ENCODE measurements at places on chromosomes 4 and X.

- no peak for DNase-seq
Observed at GRCh38 chrX:22247169-22247568, 25.5 kb upstream of the CBLL2 start.

DNA sequence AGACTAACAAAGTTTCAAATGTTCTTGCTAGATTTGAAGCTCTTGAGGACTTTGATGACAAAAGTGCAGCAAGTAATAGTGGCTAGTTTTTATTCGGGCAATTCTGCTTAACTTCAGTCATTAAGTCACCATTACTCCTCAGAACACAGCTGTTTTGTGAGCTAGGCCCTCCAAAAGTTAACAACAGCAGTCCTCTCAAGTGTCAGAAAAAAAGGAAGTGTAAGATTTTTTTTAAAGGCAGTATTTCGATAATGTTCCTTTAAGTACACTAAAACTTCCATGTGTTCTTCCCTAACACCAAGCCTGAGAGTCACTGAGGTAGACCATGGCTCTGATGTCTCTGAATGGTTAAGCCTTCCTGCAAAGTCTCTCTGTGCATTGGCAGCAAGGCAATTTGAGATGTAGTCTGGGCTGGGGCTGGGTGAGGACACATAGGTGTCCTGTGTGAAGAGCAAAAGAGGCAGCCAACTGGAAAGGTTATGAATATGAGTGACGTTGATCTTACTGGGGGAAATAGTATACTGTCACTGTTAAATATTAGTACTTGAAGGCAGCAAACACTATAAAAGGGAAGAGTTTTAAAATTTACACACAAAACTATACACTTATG lies 174.0 kb upstream of the MAP3K15 start:
- no peak for DNase-seq

- no peak for DNase-seq
Observed at GRCh38 chrX:153580700-153581386, 18.1 kb downstream of the CCNQ start.

DNA sequence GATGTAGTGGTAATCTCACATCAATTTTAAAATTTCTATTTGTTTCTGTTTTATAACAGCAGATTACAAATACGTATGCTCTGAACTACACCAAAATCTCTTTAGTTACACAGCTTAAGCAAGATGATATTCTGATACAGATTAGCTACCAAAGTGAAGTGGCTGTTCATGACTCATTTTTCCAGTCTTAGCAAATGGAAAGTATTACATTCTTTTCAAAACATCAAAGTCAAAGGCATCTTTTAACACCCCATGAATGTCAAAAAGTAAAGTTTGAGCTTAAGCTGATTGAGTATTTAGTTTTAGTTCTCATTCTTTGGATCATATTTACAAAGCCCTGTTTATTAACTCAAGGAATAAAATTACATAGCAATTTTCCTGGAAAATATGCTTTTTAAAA lies 6.6 kb upstream of the HPGDS start:
- DNase-seq = no peak

GRCh38 chr4:78428996-78429395 lies 122.6 kb upstream of the ANXA3 start:
- no peak for DNase-seq

- no peak for DNase-seq
Observed at GRCh38 chr4:121358473-121358872, 22.3 kb downstream of the QRFPR start.

- DNase-seq = no peak
Observed at GRCh38 chrX:38474543-38474942, 86.8 kb upstream of the TSPAN7 start.

- peak; percentile 2 for DNase-seq
Observed at GRCh38 chrX:119071381-119071780, 1.4 kb upstream of the CT47C1 start.

GRCh38 chr4:187586892-187587291 lies 408.7 kb upstream of the ZFP42 start:
- no peak for DNase-seq

GRCh38 chr4:13980317-13981310 lies 353.1 kb upstream of the BOD1L1 start:
- DNase-seq = no peak

DNA sequence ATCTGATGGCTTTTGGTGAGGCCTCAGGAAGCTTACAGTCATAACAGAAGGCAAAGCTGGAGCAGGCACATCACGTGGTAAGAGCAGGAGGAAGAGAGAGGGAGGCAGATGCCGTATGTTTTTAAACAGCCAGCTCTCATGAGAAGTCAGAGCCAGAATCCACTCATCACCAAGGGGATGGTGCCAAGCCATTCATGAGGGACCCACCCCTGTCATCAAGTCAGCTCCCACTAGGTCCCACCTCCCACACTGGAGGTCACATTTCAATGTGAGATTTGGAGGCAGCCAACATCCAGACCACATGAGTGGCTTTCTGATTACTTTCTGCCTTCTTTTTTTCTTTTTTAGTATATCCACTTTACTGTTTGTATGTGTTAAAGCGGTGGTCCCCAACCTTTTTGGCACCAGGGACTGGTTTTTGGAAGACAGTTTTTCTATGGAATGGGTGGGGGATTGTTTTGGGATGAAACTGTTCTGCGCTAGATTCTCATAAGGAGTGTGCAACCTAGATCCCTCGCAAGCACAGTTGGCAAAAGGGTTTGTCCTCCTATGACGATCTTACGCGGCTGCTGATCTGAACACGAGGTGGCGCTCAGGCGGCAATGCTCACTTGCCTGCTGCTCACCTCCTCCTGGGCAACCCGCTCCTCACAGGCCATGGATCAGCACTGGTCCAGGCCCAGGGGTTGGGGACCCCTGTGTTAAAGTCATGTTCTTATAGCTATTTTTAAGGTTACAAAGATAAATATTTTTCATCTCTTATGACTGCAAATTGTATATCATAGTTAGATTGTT lies 61.7 kb downstream of the SLIT2 start:
- DNase-seq = no peak

- no peak for DNase-seq
Observed at GRCh38 chrX:41386222-41386990, 52.4 kb downstream of the DDX3X start.

GRCh38 chr4:88792268-88792781 lies 94.7 kb upstream of the NAP1L5 start:
- DNase-seq = no peak

GRCh38 chr4:174999407-174999806 lies 81.2 kb downstream of the ADAM29 start:
- DNase-seq = no peak

DNA sequence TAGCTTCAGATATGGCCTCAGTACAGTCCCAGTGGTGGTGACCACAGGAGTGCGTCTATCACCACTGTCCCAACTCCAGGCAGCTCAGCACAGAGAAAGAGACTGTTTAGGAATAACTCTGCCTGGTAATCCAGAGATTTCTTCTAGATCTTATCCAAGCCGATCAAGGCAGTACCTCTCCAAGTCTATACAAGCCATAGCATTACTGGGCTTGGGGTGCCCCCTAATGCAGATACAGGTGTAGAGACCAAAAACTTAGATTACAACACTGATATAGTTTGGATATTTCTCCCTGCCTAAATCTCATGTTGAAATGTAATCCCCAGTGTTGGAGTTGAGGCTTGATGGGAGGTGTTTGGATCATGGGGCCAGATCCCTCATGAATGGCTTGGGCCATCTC lies 100.9 kb downstream of the PTCHD1 start:
- DNase-seq = no peak

GRCh38 chrX:56268888-56269287 lies 36.7 kb downstream of the KLF8 start:
- DNase-seq = no peak

GRCh38 chrX:12975670-12975965 lies 708 bp downstream of the TMSB4X start:
- DNase-seq = no peak

DNA sequence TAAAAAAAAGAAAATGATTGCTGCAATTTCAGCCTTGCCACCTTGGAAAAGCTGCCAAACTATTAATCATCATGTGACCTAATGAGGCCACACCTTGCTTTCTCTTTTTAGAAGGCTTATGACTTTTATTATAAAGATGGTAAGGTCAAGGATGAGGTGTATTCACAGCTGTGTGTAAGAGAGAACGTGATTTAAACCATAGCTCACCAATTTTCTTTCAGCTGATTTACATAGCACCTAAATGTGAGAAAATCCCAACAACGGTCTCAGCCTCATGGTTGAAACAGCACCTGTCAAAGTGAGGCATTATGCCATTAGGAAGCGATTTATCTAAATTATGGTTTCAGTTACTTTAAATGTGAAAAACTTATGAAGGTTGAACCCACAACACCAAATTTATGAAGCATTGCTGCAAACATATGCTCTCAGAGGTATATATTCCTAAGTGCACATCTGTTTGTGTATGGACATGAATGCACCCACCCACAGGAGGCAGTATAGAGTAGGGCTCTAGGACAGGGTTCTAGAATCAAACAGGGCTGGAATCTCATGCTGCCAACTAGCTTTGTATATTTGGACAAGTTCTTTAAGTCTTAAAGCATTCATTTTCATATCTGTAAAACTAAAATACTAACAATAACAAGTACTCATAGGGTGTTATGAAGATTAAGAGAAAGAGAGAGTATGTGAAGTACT lies 40.7 kb downstream of the ANXA3 start:
- peak; percentile 33 for DNase-seq

DNA sequence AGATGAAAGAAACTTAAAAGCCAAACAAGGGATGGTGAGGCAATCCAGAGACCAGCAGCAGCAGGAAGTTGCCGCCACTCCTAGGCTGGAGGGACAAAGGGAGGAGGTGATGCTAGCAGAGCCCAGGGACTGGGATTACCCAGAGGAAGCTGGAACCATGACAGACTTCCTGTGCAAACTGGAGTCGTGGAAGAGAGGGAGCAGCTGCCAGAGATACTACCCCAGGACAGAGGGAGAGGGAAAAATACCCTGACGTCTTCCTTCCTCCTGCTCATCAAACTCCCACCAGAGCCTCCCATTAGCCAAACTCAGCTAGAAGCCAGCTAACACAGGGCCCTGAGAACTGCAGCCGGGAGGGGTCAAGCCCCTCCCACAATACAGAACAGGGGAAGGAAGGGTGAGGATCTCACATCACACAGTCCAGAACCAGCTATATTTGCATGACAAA lies 101.2 kb upstream of the KLF3 start:
- no peak for DNase-seq

Measured in germinal center (tissue), 1 donor.